ENCODE measurements at places on chromosomes 6 and 20. TPM values are rescaled to one million over a fixed set of nuclear protein-coding genes. Genes with fewer than 3 reads are reported as not detected.

DNA sequence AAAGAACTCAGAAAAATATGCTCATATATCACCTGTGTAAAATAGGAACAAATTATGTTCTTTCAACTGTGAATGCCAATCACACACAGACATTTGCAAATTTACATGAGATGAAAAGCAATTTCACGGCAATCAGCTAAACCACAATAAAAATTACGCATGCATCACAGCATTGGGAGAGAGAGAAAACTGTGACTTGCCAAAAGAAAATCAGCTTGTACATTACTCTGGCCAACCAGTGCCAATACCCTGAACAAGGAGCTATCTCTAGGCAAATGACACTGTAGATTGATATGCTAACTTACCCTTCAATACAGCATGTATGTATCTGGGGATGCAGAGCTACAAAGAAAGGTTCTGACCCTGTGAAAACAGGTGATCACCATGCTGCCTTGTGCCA lies 515.6 kb downstream of the EYS start:
- DNase-seq: no peak

DNA sequence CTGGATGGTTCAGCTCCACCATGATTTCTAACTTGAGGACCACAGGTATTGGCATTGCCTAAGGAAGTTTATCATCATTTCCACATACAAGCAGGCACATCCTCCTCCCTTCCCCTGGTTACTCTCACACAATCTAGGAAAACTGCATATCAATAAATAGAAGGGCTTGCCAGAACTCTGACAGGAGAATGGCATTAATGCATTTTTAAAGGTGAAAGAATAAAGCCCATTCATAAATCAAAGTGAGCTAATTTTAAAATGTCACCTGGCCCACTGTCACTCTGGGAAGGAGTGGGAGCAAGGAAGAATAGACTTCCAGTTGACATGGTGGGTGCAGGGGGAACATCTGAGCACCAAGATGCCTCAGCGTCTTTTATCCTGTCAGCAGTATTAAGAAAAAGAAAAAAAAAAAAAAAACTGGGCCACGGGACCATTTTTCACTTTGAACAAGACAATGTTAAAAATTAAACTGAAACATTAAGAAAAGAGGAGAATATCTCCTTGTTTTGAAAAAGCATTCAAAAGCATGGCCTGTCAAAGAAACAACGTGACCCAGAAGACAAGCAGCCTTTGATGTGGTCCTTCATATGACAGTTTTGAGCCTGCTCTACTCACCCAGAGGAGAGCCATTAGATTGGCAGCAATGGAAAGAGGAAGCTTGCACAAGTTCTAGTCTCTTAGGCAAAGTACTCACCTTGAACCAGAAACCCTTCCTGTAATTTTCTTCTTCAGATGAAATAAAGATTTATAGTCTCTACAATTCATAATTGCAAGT lies 39.3 kb upstream of the SMLR1 start:
- DNase-seq: no peak

GRCh38 chr6:106102034-106102433 lies 15.9 kb downstream of the PRDM1 start:
- DNase-seq: no peak

DNA sequence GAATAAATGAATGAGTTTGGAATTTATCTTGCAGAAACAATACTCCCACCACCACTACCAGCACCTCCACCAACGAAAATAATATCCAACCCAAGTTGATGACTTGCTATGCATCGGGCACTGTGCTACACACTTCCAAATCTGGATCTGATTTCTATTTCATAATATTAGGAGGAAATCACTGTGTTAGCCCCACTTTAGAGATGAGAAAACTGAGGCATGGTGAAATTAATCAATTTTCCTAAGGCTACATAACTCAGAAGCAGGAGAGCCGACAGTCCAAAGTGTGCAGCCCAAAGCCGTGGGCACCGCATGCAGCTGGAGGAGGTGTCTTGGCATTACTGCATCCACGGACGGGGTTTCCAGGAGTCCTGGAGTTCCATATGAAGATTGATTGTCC lies 17.6 kb downstream of the TCF15 start:
- DNase-seq: no peak

GRCh38 chr6:144153260-144153659 lies 2.9 kb downstream of the STX11 start:
- DNase-seq: no peak

- DNase-seq: peak; percentile 89
Observed at GRCh38 chr6:117483004-117483644, 650 bp downstream of the DCBLD1 start.

- peak; percentile 45 for DNase-seq
Observed at GRCh38 chr20:34978092-34978744, 22.6 kb downstream of the MYH7B start.

DNA sequence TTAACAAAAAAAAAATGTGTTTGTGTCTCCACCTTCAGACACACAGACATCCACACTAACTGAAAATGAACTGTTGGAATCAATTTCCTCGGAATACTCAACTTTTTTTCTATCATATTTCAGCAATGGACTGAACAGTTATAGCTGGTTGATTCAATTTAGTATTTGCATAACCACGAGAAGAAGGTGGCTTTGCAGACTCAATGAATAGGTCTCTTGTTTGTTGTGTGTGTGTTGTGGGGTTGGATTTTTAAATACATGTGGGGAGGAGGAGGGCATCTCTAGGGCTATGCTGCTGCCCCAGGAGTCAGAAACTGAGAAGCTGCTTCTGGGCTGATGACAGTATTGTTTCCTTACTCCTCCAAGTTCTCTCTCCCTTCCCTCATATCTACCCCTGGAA lies 28.7 kb downstream of the TFAP2A start:
- no peak for DNase-seq

GRCh38 chr20:12723811-12724210 lies 285.0 kb upstream of the SPTLC3 start:
- DNase-seq: no peak

GRCh38 chr20:63061771-63062100 lies 55.0 kb upstream of the BHLHE23 start:
- DNase-seq: peak; percentile 20

- DNase-seq: peak; percentile 34
Observed at GRCh38 chr6:168362276-168362990, 42.9 kb upstream of the DACT2 start.

DNA sequence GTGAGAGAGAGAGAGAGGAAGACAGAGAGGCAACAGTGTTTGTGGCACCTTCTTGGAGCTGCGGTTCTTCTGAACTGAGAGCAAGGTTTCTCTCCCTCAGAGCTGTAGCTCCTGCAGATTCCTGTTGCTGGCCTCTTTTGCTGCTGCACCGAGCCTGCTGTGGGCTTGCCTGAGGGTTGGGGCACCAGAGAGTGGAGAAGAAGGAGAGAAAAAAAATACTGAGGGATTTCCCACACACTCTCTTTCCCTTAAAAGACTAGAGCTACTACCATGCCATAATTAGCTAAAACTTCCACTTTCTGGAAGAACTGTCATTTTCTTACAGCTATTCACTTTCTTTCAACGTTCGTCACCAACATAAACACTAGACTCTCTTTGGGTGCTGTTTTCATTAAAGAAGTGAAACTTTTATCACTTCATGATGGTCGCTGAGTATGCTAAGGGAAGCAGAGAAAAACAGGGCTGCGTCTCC lies 18.2 kb upstream of the ECI2 start:
- DNase-seq: no peak

- no peak for DNase-seq
Observed at GRCh38 chr20:51313358-51313827, 229.1 kb downstream of the NFATC2 start.

DNA sequence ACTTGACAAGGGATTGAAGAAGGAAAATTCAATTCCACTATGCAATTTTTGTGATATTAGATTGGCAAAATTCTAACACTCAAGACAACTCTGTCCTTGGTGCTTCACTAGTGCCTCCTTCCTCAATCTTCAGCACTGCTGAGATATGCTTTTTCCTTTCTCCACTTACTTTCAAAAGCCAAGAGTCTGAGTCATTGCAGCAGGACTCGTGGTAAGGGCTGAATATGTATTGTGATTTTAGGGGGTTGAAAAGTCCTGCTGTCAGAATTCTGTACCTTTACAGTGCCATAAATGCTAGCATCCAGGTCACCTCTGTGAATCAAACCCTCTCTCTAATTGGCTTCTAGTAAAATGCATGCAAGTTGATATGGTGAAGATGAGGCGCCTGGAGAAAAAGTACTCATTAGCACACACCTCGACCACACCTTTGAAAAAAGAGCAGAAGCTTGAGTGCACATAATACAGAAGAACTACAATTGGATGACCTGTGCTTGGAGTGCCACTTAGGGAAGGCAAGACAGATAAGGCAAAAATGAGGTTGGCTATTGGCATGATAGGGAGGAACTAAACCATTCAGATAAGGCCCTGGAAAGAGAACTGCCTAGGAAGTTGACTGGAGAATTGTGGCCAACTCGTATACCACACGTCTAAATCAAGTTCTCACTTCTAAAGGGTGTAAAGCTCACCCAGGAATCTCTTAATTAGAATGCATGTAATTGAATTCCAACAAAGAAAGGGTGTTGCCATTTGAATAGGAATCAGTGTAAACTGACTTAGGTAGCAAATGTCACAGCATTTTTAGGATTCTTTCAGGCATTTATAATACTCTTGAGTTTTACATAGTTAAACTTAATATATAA lies 43.6 kb upstream of the FAM83B start:
- no peak for DNase-seq

- no peak for DNase-seq
Observed at GRCh38 chr6:144762469-144762868, 477.3 kb downstream of the UTRN start.

- DNase-seq: no peak
Observed at GRCh38 chr6:167493976-167494697, 169.3 kb downstream of the TTLL2 start.

DNA sequence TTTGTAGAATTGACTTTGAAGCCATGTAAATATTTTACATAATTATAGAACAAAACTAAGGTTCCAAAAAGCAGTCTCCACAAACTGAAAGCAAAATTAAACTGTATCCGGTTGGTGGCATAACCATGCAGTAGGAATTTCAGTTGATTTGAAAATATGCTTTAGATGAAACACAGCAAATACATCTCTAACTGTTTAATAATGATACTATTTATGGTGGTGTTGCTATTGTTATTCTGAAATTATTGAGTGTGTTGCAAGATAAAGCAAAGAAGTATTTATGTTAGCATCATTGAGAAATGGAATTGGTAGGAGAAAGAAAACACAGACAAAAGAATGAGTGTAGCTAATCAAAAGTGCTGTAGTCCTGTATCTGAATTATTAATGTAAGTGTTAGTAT lies 73.8 kb upstream of the MTHFD1L start:
- no peak for DNase-seq

DNA sequence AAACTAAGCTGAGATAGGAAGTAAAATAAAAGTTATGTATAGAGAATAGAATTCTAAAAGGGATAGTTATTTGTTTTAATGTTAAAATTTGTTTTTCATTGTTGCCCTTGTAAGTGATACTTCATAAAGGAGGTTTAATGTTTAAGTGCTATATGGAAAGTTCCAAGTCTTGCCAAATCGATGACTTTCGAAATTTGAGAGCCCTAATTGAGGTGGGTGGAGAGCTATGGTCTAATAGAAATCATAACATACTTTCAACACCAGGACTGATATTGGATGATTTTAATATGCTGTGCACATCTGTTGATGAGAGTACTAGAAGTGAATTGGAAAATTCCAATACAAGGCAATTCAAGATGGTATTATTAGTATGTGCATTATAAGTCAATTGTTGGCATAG lies 64.6 kb downstream of the RNF144B start:
- DNase-seq: no peak

GRCh38 chr6:39189915-39190544 lies 39.2 kb downstream of the KCNK5 start:
- DNase-seq: no peak

DNA sequence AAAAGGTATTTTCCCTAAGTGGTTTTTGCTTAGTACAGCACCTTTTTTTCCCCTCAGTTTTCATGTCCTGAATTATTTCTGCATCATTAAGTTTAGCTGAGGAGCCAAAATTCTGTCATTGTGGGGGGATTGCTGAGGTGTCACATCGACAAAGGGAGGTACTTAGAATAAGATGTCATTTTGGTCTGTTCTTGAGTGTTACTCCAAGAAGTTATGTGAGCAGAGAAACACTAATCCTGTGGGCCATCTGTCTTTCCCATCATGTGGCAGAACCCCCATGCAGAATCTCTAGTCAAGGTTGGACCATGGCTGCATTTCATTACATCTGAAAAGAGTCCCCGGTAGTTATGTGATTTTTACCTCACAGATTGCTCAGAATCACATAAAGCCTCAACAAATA lies 167.8 kb upstream of the CENPW start:
- no peak for DNase-seq

ASF1A gene
- total RNA-seq: 27.2 TPM

FIG4 gene
- 27.5 TPM for total RNA-seq

SYCP2 gene
- 4.1 TPM for total RNA-seq

ARG1 gene
- total RNA-seq: 39.4 TPM

COL9A3 gene
- total RNA-seq: 1.8 TPM

MYLK2 gene
- 2.2 TPM for total RNA-seq

All from spleen (tissue), 13 donors.